Type B pancreatic cell (in vitro differentiated cells): ENCODE measurements at places on chromosomes 5 and 9. TPM values are rescaled to one million over a fixed set of nuclear protein-coding genes. Genes with fewer than 3 reads are reported as not detected.

DNA sequence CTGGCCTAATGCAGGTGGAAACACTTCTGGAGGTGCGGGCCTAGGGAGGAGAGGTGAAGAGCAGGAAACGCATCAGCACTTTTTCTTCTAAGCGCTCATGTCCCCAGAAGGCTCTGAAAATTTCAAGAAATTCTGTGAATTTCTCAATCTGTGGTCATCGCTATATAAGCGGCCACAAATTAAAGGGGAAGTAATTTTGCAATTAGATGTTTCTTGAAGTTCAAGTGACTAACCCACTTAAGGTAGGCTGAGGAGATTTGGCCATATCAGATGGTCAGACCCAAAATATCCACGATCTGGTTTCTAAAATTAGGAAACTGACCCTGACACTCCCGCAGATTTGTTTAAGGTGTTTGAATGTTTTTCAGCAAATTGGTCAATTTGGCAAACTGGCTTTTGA lies 16.6 kb upstream of the HMGCR start:
- no peak overlapping the region for H3K27ac ChIP-seq
- DNase-seq: no peak
- peaks cover 5% of the 10 kb centered on the region for H3K4me1 ChIP-seq
- no peaks in the 10 kb centered on the region for H3K36me3 ChIP-seq
- H3K4me3 ChIP-seq: no peak overlapping the region

The PNPLA7 gene
- total RNA-seq: 2.5 and 3.1 TPM in 2 replicates

The RNF130 gene
- total RNA-seq: 28.1 and 52.1 TPM in 2 replicates

- H3K4me1 ChIP-seq: no peaks in the 10 kb centered on the region
- H3K4me3 ChIP-seq: no peak overlapping the region
- no peak for DNase-seq
- peaks cover 10% of the 10 kb centered on the region for H3K36me3 ChIP-seq
Observed at GRCh38 chr5:81315830-81316229, 14.4 kb downstream of the ZCCHC9 start.

The PTGER4 gene
- total RNA-seq: 8.0 and 12.0 TPM in 2 replicates

DNA sequence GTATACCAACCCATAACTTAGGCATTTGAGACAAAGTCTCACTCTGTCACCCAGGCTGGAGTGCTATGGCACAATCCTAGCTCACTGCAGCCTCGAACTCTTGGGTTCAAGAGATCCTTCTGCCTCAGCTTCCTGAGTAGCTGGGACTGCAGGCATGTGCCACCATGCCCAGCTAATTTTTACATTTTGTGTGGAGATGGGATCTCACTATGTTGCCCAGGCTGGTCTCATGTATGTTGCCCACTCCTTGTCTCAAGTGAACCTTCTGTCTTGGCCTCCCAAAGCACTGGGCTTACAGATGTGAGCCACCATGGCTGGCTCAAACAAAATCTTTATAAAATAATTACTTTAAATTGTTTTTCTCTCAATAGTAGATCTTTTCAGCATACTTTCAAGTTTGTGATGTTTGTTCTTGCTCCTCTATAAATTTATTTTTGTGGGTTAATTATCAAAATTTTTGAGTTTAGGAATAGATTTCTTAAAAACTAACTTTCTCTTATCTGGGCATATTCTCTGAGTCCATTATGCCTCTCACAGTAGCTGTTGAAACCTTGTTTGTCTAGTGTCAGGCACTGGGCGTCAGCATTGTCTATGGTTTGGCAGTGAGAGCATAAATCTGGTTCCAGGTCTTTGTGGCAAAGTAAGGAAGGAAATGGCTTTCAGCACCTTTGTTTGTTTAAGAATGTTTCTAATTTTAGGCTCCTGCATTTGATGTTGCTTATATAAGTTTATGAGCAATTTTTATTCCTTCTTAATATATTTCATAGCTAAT lies 38.7 kb downstream of the NLN start:
- DNase-seq: no peak
- H3K27me3 ChIP-seq: no peaks in the 10 kb centered on the region
- no peaks in the 10 kb centered on the region for H3K4me1 ChIP-seq

The TERT gene
- 1.7 and 2.4 TPM in 2 replicates for total RNA-seq

The PFN3 gene
- not detected in 2 replicates for total RNA-seq

The CCNH gene
- 34.1 and 34.5 TPM in 2 replicates for total RNA-seq

The UBAC1 gene
- 34.5 and 45.2 TPM in 2 replicates for total RNA-seq

The ISOC1 gene
- 26.3 and 30.0 TPM in 2 replicates for total RNA-seq

- DNase-seq: no peak
- H3K4me1 ChIP-seq: no peaks in the 10 kb centered on the region
- H3K4me3 ChIP-seq: no peak overlapping the region
- no peaks in the 10 kb centered on the region for H3K36me3 ChIP-seq
Observed at GRCh38 chr5:162299793-162300192, 232.2 kb downstream of the GABRG2 start.

GRCh38 chr5:38613490-38613889 lies 57.0 kb upstream of the LIFR start:
- no peak overlapping the region for H3K4me3 ChIP-seq
- H3K4me1 ChIP-seq: peaks cover 11% of the 10 kb centered on the region
- no peak for DNase-seq
- H3K27me3 ChIP-seq: no peaks in the 10 kb centered on the region
- no peak overlapping the region for H3K27ac ChIP-seq

The SPATA31E1 gene
- not detected in 2 replicates for total RNA-seq

GRCh38 chr5:157620776-157621175 lies 31.5 kb downstream of the SOX30 start:
- H3K36me3 ChIP-seq: no peaks in the 10 kb centered on the region
- H3K4me1 ChIP-seq: no peaks in the 10 kb centered on the region
- no peak overlapping the region for H3K27ac ChIP-seq
- H3K27me3 ChIP-seq: no peaks in the 10 kb centered on the region

DNA sequence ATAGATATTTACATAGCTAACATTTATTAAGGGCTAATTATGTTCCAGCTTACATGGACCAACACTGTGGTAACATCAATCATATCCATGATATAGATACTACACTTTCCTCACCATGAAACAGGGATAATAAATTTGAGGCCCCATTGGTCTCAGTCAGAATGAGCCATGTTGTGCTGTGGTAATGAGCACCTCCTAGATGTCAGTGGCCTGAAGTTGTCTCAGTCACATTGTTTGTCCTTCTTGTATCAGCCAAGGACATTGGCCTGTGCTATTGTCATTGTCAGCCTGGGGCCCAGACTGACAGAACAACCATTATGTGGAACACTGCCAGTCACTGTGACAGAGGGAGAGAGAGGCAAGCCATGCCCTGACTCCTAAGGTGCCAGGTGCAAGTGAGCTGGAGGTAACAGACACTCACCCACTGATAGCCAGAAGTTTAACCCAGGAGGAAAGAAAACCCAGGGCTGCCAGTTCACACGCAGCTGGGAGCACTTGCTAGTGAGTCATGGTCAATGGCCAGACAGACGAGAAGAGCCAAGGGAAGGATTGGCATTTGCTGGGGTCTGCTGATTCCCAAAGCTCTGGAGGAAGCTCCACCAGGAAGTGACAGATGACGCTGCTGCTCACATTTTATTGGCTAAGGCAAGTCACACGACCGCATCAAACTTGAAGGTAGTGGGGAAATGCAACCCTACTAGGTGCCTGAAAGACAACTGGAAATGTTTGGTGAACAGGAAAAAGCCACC lies 224.2 kb downstream of the MELK start:
- no peak overlapping the region for H3K27ac ChIP-seq
- H3K4me3 ChIP-seq: no peak overlapping the region
- H3K27me3 ChIP-seq: peaks cover 46% of the 10 kb centered on the region
- no peaks in the 10 kb centered on the region for H3K36me3 ChIP-seq

- peak overlapping the region; percentile 62 for H3K4me3 ChIP-seq
- H3K27ac ChIP-seq: peak overlapping the region; percentile 58
- peaks cover 4% of the 10 kb centered on the region for H3K36me3 ChIP-seq
- no peak for DNase-seq
- peaks cover 34% of the 10 kb centered on the region for H3K4me1 ChIP-seq
Observed at GRCh38 chr5:172102913-172103626, 85.0 kb downstream of the STK10 start.
